ENCODE measurements at places on chromosomes 11 and 22.

- DNase-seq, result no peak
Observed at GRCh38 chr11:132590986-132591385, 941.3 kb downstream of the OPCML start.

GRCh38 chr11:92776676-92777075 lies 192.8 kb upstream of the MTNR1B start:
- DNase-seq, result peak; percentile 55

DNA sequence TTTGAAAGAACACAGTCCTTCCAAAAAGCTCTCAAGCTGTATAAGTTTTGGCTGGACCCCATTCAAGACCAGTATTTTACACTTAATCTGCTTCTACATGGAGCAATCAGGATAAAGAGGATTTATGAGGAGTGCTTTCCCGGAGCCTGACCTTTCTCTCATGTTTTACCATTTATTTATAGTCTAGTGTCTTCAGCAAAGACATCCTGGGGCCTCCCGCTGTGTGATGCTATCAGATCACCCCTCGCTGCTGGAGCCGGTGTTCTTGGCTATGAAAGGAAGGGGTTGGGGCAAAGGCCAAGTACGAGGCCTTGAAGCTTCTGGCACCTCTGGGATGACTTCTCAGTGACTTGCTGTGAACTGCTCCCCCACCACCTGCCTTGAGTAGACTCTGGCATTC lies 189.6 kb downstream of the ADAMTS15 start:
- no peak for DNase-seq

DNA sequence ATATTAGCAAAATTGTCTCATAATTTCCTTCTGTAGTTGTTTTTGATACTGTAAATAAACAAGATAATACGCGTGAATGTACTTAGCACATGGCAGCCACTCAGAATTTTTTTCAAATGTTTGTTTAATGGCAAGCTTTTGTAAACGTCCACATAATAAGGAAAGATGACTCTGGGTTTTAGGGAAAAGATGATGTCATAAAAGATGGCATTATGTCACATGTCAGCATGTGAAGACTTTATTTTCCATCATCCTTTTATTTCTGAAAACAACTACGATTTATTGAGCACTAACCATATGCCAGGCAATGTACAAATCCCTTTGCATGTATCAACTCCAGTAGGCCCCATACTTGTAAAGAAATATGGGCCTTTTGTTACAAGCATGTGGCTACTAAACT lies 139.9 kb downstream of the C11orf91 start:
- no peak for DNase-seq

Measured in osteoblast (primary cell).